ENCODE measurements at places on chromosomes 2 and 18.

GRCh38 chr2:207920321-207920720 lies 105.0 kb downstream of the PLEKHM3 start:
- DNase-seq: no peak

- DNase-seq: no peak
These were observed 16.7 kb upstream of the PID1 start for GRCh38 chr2:229287823-229288222.

- DNase-seq: no peak
These were observed 159.3 kb upstream of the STK17B start for GRCh38 chr2:196330645-196331044.

DNA sequence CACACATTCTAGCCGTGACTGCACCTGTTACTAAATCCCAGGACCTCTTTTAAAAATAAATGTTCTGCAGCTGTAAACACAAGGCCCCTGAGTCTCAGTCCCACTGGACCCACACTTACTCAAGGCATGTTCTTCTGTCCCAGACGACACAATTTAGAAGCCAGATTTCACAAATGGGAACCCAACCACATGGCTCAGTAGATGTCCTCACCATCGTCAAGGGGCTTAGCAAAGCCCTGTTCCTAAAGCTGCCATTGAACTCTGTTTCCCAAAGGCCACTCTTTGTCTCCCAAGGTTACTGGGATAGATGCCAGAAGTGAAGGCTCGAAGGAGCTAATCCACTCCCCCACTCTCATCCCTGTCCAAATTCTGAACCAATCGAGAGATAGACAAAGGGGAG lies 301.0 kb downstream of the GALR1 start:
- no peak for DNase-seq

Measured in HT-29 (cell line).